ENCODE measurements at places on chromosomes 11 and 22.

GRCh38 chr11:119901657-119902577 lies 172.9 kb upstream of the NECTIN1 start:
- no peak for DNase-seq

GRCh38 chr11:129846508-129847335 lies 31.1 kb downstream of the TMEM45B start:
- peak; percentile 51 for DNase-seq

- DNase-seq: no peak
Measured at GRCh38 chr11:95088946-95089619, 563 bp upstream of the ENDOD1 start.

DNA sequence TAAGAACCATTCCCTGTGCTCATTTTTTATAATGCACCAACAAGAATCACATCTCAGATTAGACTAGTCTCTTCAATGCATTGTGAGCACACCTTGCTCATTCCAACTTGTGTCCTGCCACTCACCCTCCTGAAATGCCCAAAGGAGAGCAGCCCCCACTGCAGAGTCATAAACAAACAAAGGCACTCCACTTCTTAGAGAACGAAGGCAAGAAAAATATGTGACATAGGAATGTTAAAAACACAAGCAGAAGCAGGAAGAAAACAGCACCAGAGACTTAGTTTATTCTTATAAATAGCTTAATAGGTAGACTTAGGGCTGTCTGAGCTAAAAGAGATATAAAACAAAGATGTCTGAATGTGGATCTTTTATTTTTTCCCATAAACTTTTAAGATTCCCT lies 57.2 kb downstream of the GUCY1A2 start:
- no peak for DNase-seq

DNA sequence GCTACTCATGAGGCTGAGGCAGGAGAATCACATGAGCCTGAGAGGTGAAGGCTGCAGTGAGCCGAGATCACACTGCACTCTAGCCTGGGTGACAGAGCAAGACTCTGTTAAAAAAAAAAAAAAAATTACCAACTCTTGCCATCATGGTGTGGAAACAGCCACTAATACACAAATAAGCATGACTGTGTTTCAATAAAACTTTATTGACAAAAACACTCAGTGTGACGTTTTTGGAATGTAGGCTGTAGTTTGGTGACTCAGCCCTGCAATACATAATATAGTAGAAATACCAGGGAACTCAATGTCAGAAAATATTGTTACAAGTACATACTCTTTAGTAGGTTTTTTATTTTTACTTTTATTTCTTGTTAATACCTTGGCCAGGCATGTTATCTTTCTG lies 207.1 kb downstream of the CASP12 start:
- DNase-seq: no peak

DNA sequence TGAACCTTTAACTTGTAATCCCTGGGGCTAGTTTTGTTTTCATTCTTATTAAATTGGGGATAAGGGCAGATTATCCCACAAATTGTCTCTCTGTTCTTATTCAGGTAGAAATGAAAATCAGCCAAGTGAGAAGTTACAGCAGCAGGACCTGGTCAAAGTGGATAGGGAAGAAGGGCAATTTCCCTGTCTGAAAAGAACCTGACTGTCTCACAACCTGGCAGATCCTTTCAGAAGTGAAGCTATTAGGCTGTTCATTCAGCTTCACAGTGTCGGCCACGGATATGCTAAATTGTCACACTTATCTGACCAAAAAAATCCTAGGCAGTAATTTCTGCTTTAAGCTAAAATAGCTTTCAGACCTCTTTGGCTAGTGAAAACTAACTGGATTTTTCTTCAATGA lies 712.6 kb upstream of the ANO5 start:
- no peak for DNase-seq

DNA sequence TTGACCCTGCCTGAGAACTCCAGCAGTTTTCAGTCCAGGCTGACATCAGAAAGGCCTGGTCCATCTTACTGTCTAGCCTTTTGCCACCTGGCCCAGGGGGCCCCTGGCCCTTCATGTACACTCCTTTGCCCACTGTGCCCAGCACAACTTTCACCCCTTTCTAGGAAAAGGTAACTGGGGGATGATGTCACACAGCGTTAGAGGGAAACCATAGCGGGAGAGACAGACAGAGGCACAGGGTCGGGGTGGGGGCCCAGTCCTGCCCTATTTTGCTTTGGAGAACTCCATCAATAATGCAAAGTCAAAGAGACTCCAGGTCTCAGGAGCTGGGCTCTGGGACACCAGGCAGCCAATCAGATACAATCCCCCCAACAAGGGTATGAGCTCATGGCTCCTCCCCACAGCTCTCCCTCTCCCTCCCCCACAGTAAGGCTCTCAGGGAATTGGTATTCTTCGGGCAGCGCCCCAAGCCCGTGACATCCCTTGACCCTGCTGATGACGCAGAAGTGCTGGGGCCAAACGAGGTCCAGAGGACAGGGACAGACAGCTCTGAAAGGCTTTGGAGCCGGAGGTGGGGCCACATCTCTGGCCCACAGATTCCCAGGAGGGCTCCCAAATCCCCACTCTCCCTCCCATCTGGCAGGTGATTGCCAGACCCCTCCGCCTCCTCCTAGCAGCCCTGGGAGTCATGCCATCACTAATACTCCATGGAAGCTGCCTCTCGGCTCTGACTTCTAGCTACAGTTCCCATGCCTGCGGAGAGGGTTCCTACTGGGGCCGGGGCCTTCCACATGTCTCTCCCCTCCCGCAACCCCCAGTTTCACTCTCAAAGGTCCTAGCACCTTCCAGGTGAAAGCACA lies 5.9 kb downstream of the USP2 start:
- DNase-seq: no peak

- no peak for DNase-seq
Measured at GRCh38 chr22:22948651-22949571, 61.3 kb downstream of the IGLL5 start.

GRCh38 chr11:23991165-23991539 lies 505.7 kb upstream of the LUZP2 start:
- no peak for DNase-seq

GRCh38 chr11:66462911-66463310 lies 3.8 kb upstream of the PELI3 start:
- DNase-seq: no peak

- DNase-seq: no peak
Measured at GRCh38 chr11:94747601-94748041, 20.5 kb upstream of the AMOTL1 start.
